ENCODE measurements at places on chromosomes 7 and 10. TPM values are rescaled to one million over a fixed set of nuclear protein-coding genes. Genes with fewer than 3 reads are reported as not detected.
A peak's percentile ranks its signal among the peaks of the same experiment; 100 is the strongest.

DNA sequence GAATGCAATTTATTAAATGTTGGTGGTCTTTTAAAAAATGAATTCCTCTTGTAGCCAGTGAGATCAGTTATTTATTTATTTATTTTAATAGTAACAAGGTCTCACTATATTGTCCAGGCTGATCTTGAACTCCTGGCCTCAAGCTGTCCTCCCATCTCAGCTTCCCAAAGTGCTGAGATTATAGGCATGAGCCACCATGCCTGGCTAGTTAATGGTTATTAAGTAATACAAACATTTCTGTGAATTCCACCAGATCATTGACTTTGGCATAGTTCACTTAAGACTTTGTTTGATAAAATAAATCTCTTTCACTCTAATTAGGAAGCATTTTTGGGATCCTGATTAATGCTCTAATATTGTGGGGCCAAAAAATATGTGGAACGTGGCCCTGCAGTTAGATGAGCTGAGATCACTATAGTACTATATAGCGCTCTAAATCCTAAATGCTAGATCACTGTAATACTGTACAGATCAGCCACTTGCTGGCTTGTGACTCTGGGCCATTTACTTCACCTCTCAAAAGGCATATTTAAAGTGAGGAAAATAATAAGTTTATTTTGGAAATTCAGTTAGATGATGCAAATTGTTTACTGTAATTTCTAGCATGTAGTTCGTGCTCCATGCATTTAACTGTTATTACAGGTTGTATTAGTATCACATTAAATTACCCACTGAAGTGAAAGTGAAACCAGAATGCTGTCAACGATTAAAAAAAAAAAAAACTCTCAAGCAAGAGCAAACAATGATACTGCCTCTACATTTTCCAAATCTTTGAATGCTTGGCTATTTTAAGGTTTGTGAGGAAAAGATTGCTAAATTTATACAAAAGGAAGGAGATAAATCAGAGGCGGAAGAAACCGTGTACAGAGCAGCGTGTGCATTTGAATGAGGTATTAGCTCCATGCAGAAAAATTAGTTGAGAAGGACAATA is 15.9 kb upstream of the FAS start:
- peak; percentile 64 for DNase-seq

DNA sequence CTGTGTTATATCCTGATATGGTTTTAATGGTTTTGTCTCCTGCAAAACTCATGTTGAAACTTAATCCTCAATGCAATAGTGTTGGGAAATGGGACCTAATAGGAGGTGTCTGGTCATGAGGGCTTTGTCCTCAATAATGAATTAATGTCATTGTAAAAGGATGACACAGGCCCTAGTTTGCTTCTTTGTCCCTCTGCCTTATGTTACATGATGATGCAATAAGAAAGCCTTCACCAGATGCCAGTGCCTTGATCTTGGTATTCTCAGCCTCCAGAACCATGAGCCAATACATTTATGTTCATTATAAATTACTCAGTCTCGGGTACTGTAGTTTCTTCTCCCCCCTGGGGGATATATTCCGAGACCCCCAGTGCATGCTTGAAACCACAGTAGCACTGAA is 1247.4 kb upstream of the SORCS1 start:
- no peak for DNase-seq

DNA sequence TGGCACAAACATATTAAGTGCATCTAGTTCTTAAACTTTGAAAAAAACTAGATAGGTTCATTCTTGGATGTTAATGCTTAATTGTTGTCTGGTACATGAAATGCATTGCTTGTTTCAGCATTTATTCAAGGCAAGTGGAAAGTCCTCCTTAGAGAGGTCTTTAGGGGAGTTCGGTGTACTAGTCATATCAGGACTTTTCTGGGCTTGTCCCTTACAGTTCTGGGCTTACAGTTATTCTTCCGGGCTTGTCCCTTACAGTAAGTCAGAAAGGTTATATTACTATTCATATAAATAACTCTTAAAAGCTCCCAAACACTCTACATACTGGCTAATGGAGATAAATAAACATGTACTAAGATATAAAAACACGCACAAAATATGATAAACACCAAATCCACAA is 61.6 kb upstream of the MRLN start:
- no peak for DNase-seq

DNA sequence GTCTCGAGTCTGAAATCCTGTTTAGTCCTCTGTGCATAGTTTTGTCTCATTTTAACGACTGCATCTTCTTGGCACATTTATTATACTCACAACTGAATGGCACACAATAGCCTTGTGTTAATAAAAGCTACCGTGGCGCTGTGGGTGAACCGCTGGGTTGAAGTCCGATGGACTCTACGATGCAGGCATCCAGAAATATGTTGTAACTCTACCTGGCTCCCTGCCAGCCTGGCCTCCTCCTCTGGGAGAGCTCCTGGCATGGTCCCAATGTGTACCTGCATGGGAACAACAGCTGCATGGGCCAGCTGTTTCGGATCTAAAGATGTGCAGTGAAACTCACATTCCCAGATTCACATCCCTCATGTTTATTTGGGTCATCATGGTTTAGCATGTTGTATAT is 3.7 kb upstream of the DPYSL4 start:
- DNase-seq: no peak

GRCh38 chr10:46546591-46547540 is 9.6 kb downstream of the GPRIN2 start:
- DNase-seq: no peak

GRCh38 chr7:19989906-19990305 is 216.5 kb upstream of the TMEM196 start:
- DNase-seq: no peak

DNA sequence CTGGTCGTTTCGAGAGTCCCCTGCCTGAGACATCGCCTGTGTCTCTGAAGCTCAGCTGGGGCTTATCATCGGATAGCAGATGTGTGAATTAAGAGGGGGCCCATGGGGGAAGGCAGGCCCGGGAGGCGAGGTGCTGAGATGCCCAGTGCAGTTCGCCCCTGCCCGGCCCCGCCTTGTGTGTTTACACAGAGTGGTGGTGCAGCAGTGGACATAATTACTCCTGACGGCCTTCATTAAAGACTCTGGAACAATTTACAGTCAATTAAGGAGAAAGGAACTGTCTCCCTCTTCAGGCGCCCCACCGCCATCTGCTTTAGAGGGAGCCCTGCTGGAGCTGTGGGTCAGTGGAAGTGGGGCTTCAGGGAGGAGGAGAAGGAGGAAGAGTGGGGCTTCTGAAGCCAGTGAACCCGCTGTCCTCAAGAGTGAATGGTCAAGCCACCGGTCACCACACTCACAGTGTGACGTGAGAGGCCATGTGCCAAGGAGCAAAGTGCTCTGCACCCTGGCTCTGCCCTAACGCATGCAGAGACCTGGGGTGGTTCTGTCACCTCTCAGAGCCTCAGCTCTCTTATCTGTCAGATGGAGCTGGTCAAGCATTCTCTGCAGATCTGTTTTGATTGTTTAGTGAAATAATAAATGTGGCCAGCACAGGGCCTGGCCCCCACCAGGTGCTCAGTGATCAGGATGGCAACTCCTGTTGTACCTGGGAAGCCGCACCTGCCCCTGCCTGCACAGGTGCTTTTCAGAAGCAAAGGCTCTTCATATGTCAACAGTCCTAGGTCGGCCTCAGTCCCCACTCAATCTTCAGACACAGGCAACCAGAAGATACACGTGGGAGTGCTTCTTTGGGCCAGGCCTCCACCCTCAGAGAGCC is 65.6 kb downstream of the CDH23 start:
- DNase-seq: no peak

DNA sequence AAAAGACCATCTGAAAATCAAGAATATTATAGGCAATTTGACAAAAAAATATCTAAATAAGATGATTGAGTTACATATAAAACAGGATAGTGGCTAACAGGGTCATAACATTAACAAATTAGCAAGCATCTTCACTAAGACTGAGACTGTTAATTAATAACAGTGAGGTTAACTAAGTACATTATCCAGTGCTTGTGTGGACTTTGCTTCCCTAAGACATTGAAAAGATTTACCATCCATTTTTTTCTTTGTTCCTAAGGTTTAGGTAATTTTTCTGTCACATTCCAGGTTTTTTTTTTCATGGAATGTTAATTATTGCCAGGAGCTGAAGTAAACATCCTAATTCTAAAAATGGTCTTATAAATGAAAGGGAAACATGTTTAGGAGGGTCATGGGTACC is 227.6 kb downstream of the ANKRD7 start:
- no peak for DNase-seq

- DNase-seq: no peak
These were observed 18.7 kb upstream of the PPP2R2D start for GRCh38 chr10:131882151-131882550.

DNA sequence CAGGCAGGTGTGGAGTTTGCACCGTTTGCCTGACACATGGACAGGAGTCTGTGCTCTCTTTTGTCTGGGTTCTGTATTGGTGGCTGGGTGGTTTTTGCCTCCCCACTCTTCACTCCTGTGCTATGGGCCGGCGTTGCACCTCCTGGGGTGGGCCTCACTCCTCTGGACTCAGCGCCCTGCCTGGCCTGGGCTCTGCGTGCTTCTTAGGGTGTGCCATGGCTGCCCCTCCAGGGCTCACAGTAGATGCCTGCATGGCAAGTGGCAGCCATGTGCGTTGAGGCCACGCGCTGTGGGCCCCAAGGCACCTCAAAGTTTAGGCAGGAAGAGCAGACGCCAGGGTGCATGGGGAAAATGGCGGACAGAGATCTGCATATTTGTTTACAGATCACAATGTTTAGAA is 319.8 kb downstream of the ADARB2 start:
- no peak for DNase-seq

DNA sequence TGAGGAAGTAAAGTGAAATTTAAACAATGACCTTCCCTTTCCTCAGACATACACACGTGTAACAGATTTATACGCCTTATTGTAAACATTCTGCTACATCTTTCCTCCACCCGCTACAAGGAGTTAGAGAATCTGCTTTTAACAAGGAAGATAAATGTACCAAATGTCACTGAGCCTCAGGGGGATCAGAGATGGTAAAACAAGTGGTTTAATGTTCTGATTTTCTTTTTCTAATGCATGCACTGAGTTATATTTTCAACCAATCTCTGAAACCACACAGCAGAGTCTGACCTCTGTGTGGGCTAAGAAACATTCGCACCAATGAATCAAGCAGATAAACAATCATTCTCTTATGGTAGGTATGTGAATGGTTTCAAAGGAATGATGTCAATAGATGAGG is 599.5 kb downstream of the ARL4A start:
- no peak for DNase-seq

GRCh38 chr10:19209319-19209718 is 160.7 kb downstream of the MALRD1 start:
- DNase-seq: no peak

- DNase-seq: no peak
These were observed 1.2 kb upstream of the PGAM2 start for GRCh38 chr7:44066494-44067063.

DNA sequence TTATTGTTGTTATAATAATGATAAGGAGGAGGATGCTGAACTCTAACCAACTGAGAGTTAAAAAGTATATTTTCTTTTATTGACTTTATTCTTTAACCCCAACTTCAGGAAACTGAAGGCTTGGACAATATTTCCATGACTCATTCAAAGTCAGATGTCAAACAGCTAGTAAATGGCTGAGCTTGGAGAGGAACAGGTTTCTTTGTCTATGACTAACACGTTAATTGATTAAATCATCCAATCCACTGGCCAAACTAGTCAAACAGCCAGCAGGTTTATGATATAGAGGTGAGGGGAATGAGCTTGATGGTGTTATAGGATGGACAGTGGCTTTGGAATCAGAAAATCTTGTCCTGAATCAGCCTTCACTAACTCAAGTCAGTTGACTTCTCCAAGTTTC is 119.1 kb upstream of the WDR11 start:
- no peak for DNase-seq

DNA sequence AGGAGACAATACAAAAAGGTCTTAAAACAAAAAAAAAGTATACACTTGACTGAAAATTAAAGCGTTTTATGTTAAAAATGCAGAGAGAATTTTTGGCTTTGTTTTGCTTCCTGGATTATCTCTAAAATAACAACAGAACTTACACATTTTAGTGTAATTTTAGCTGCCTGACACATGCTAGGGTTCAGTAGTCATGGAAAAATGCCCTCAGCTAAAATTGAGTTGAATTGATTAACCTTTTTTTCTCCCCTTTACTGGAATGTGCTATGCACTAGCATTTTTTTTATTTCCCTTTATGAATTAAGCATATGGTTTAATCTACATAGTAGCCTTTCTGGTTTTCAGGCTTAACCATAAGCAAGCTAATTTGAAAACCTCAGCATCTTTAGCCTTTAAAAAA is 89.9 kb downstream of the ZNF277 start:
- DNase-seq: no peak

DNA sequence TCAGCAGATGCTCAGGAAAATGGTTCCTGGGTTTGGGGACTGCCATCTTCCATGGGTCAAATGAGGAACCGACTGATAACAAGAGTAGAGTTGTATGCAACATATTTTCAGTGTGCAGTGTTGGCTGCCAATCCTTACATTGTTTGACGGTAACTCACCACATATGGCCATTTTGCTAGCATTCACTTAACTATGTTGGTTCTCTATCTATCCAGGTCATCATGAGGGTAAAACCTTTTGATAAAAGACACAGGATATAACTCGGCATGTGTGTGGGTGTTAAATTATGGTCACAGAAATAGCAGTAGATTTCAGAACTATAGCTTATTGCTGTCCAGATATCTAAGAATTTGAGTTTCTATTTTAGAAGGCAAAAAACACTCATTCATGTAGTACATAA is 140.7 kb upstream of the AOAH start:
- no peak for DNase-seq

GRCh38 chr10:34098821-34099567 is 716.1 kb downstream of the PARD3 start:
- no peak for DNase-seq

- DNase-seq: no peak
These were observed 16.6 kb upstream of the RET start for GRCh38 chr10:43060291-43060690.

DNA sequence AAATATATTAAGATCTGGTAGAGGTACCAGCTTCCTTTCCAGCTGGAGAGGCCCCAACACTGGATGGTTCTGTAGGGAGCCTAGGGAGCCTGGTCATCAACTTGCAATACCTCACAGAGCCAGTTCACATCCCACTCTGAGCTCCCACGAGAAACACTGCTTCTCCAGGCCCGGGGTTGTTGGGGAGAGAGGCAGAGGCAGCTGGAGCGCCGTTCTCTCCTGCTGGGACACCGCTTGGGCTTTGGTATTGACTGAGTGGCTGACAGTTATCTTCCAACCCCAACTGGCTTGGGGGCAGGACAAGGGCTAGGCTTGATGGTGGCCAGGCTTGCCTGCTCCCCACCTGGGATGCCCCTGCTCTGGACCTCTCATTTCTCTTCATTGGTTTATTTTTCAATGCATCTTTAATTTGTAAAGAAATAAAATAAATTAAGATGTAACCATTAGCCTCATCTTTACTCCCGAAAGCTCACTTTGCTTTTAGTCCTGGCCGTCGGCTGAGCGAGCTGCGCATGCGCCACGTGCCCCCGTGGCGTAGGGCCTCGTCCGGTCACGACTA is 10.0 kb upstream of the CHCHD1 start:
- no peak for DNase-seq

NIPSNAP2 gene
- 6.8 TPM for total RNA-seq

MSMB gene
- total RNA-seq: not detected

CYP2C19 gene
- total RNA-seq: 0.41 TPM

RBAK gene
- 1.0 TPM for total RNA-seq

NKX2-3 gene
- total RNA-seq: 2.5 TPM

EGFR gene
- total RNA-seq: 52.7 TPM

PRKG1 gene
- not detected for total RNA-seq

LEP gene
- total RNA-seq: not detected

MBLAC1 gene
- 2.5 TPM for total RNA-seq

PLPP4 gene
- 6.8 TPM for total RNA-seq

CC2D2B gene
- total RNA-seq: not detected

SCIN gene
- total RNA-seq: 18.8 TPM

Data from Caki2 (cell line).